ENCODE measurements at places on chromosomes 13 and 19.

GRCh38 chr19:13744174-13744573 is 20.1 kb upstream of the MRI1 start:
- DNase-seq, result no peak

DNA sequence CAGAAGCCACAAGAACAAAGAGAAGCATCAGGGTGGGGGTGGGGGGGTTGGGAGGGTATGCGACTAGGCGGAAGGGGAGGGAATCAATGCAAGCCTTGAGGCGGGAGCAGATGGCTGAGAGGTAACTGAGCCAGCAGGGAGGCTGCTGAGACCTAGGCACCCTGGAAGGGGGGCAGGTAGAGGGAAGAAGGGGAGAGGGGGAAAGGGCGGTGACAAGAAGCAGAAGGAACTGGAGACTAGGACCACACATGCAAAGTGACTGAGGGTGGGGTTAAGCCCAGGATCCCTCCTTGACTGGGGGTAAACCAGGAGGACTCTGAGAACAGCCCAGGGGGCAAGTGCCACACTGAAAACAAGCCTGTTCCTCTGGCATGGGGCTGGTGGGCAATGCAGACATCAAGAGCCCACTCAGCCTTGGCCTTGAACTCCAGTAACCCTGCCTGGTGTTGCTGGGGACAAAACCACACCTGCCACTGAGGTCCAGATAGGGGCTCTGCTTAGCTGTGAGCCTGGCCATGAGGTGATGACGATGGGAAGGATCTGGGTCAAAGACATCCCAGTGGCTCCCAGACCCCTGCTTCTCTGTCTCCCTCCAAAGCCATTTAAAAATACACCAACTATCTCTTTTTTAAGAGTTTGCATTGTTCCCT is 20.3 kb downstream of the OPA3 start:
- DNase-seq, result no peak

DNA sequence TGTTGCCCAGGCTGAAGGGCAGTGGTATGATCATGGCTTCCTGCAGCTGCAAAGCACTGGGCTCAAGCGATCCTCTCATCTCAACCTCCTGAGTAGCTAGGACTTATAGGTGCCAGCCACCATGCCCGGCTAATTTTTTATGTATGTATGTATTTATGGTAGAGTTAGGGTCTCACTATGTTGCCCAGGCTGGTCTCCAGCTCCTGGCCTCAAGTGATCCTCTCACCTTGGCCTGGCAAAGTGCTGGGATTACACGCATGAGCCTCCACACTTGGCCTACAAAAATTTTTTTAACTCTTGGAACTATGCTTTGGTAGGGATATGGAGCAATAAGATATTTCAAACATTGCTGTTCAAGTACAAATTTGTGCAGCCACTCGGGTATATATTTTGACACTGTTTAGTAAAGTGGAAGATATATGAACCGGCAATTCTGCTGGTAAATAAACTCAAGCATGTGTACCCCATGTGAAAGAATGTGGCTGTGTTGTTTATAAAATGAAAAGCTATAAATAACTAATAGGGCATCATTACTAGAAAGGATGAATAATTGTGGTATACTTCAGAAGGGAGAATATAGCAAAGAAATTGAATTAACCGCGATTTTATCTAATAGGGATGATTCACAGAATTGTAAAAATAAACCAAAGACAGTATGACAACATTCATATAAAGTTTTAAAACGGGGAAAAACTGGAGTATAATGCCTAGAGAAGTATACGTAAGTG is 1.1 kb downstream of the ZNF566 start:
- DNase-seq, result peak; percentile 15

DNA sequence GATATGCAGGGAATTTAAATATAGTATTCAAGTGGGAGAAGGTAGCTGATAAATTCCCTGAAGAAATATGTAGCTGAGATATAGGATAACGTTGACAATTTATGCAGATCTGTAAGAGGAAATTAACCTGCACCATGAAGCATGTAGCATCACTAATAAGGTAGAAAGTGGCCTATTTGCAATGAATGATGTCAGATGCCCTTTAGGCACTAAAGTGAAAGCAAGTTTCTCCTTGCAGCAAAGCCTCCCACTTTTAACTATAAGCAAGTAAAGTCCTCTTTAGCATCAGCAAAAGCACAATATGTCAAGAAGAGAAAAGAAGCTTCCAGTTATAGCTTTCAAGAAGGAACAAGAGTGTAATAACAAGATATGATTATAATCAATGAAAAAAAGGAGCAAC is 102.5 kb upstream of the SLITRK1 start:
- no peak for DNase-seq

GRCh38 chr19:13097463-13098258 is 5.0 kb downstream of the LYL1 start:
- DNase-seq, result no peak

DNA sequence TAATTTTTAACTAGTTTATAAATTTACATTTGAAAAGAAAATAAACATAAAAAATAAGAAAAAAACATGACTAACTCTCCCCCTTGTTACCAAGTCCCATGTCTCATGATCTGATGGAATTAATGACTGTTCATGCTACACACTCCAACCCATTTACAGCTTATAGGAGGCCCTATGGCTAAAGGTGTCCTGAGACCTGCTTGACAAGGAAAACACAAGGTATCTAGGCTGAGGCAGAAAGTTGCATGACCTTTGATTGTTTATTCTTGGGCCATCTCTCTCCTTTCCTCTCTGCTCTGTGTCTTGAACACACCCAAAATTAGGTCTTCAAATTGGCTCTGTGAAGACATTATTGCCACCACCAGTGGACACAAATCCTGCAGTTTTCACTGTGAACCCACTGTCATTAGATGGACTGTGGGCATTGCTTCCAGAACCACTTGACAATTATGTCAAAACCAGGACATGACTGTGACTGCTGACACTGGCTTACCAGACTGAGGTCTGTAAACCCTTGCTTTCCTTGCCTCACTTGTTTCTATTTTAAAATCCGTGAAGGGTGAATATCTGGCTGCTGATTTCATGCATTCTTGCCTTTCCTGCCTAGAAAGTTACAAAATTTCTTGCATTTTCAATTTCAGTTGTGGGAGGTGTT is 386.5 kb upstream of the SPRY2 start:
- no peak for DNase-seq
